Right cardiac atrium (tissue), 5 donors: ENCODE measurements at places on chromosomes 11 and 22. TPM values are rescaled to one million over a fixed set of nuclear protein-coding genes. Genes with fewer than 3 reads are reported as not detected.

DNA sequence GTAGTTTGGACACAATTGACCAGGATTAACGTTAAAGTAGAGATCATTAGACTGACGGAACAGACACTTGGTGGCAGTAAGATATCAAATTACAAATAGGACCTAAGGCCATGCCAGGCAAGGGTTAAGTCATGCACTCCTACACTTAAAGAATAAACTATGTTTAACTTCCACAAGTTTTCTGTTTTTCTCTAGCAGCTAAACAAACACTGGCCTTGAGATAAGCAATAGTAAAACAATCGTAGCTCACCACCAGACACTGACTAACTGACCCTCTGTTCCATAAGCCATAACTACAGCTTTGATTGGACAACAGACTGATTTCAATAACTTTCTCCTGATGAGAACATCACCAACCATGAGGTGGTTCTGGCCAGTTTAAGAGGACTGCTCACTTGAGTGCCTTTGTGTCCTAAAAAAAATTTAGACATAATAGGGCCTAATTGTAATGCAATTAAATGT lies 2.0 kb upstream of the CEP126 start:
- no peak for DNase-seq

DNA sequence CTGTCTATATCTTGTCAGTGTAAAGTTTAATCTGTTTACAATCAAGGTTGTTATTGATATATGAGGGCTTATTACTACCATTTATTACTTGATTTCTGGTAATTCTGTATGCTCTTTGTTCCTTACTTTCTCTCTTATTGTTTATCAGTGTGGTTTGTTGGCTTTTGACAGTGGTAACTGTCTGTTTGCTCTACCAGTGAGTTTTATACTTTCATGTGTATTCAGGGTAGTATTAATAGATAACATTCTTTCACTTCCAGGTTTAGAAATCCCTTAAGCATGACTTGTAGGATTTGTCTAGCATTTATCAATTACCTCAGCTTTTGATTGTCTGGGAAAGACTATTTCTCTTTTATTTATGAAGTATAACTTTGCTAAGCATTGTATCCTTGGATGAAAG lies 37.5 kb upstream of the SLC22A25 start:
- DNase-seq = no peak

DNA sequence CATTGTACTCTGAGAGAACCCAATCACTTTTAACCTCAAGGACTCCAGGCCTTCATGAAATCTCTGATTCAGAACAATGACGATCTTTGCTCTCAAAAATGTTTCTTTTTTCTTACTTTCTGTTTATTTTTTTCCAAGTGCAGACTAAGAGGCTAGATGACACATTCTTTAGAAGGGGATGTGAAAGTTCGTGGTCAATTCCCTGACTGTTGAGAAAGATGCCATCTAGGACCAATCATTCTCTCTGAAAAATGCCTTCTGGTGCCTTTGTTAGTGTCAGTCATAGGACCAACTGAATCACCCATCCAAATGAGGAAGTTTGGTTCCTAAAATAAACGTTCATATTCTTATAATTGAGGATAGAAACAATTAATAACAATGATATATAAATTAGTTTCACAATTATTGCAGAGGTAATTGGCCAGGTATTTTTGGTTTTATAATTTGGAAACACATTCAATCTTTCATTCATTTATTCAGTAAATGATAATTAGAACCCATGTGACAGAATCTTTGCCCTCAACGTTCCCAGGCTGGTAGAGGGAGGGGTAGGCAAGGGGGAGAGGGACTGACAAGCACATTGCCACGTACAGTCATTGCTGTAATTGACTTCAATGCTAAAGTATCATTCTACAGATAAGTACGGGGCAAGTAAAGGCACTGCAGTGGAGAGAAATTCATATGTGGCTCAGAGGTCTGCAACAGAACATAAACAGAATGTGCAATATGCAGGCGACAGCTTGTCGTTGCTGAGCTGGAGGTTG lies 333.4 kb upstream of the MPPED2 start:
- DNase-seq = no peak

- no peak for DNase-seq
Observed at GRCh38 chr22:32743046-32743445, 58.5 kb upstream of the TIMP3 start.

- DNase-seq = peak; percentile 72
Observed at GRCh38 chr11:128690665-128691101, 3.2 kb upstream of the FLI1 start.

DNA sequence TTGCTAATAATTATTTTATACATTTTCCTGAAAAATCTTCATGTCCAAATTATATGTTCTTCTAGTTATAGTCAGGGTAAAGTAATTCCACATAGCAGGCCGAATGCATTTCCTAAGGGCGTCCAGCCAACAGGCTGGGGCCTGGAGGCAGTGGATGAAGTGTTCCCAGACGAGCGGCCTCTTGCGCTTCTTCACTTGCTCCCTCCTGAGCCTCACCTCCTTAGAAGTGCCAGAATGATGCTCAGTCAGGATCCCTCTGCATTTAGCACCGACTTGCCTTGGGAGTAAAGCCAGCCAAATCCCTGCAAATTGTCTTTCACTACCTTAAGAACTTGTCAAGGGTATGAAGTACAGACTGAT lies 1.5 kb downstream of the OLFML1 start:
- peak; percentile 22 for DNase-seq

- DNase-seq = no peak
Observed at GRCh38 chr11:43035086-43035485, 276.7 kb upstream of the API5 start.

DNA sequence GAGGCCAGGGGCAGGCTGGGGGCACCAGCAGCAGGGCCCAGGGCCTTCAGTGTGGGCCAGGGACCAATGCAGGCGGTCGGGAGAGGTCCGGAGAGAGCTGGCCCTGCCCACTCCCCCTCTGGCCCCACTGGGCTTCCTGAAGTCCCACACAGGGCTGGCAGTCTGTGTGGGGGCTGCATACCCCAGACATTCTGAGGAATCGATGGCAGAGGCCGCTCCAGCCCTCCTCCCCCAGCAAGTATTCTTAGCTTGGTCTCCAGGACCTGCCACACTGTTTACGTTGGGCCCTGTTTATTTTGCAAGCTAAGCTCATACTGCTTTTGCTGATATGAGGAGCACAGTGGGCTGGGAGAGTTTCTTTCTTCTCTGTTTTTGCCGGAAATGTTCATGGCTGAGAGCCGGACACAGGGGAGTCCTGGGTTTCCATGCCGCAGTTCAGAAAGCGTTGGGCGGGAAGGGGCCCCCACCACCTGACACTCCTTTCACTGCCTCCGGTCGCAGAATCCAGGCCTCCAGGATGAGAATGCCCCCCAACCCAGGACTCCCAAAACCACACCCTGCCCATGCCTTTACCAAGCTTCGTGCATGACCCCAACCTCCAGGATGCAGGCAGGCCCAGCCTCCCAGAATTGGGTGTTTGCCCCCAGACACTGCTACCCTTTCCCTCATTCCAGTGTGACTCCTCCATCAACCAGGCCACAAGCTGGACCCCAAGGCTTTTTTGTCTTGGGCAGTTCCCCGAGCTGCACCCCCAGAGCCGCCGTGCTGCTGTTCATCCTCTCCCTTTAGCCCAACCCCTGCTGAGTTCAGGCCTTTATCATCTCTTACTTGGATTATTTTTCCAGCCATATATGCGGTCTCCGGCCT lies 81.8 kb upstream of the KCNQ1OT1 start:
- DNase-seq = peak; percentile 51

DNA sequence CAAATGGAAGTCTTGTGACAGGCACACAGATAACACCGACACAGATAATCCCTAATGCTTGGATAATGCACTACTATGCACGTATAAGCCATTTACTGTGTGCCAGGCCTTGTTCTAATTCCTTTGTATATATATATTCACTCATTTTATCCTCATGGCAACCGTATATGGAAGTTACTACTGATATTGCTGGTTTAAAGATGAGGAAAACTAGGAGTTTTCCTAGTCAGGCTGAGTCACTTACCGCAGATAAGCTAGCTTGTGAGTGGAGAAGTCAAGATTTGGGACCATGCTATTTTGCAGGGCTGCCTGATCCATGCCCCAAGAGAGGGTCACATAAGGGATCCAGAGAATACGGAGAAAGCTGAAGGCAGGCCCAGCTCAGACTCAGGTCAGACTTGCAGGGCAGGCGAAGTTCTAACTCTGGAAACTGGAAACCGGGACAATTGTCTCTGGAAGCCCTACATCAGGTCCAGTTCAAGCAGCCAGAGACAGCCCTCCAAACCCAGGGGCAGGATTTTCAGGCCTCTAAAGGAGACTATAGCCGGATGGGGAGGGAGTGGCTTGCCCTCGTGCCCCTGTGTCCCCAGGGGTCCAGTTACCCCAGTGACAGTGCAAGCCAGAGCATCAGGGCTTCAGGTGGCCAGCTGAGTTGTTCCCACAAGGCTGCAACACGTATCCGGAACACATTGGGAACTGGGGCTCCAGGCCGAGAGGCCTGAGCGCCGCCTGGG lies 534.8 kb downstream of the INSC start:
- DNase-seq = no peak

GRCh38 chr22:29917052-29917902 lies 34.3 kb downstream of the MTMR3 start:
- peak; percentile 49 for DNase-seq

DNA sequence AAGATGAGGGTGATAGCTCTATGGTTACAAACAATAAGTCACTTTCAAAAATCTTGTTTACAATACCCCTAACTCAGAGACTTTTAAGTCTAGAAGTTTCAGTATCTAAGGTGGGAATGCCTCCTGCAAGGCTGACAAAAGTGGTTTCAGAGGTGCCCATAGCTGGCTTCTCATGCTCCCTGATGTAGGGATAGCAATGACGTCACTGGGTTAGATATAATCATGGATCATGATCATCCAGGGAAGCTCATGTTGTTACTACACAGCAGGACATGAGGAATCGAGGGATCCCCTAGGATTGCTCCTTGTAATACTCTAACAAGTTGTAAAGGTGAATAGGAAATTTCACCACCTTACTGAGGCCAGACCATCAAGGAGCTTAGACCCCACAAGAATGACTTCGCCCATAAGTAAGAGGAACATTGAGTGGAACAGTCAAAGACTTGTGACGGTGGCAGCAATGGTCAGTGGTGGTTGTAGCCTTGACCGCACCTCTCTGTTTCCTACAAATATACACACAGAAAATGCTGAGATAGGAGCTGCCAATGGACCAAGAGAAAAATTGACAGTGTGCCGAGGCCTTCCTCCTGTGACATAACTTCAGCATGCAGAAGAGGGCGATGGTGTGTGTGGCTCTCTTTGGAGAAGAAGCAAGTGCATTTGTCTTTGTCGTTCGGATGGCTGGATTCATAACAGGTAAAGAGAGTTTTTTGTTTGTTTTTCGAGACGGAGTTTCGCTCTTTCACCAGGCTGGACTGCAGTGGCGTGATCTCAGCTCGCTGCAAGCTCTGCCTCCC lies 15.6 kb downstream of the APOL4 start:
- no peak for DNase-seq

GRCh38 chr22:42743501-42743991 lies 22.9 kb upstream of the A4GALT start:
- DNase-seq = peak; percentile 95

- no peak for DNase-seq
Observed at GRCh38 chr11:35553021-35553420, 27.6 kb upstream of the PAMR1 start.

- DNase-seq = no peak
Observed at GRCh38 chr11:84626256-84626655, 1000.9 kb downstream of the DLG2 start.

- DNase-seq = peak; percentile 83
Observed at GRCh38 chr11:45333001-45333971, 47.1 kb upstream of the SYT13 start.

GRCh38 chr11:3808861-3809623 lies 682 bp downstream of the PGAP2 start:
- no peak for DNase-seq

GRCh38 chr11:61912530-61912898 lies 4.9 kb downstream of the RAB3IL1 start:
- no peak for DNase-seq

The MMP13 gene
- polyA plus RNA-seq = not detected

The SCUBE2 gene
- polyA plus RNA-seq = 0.18 TPM

The FADS3 gene
- polyA plus RNA-seq = 43.1 TPM

The RASSF7 gene
- 5.3 TPM for polyA plus RNA-seq

The DTX4 gene
- polyA plus RNA-seq = 0.70 TPM

The ANO5 gene
- 17.1 TPM for polyA plus RNA-seq

The MIOX gene
- not detected for polyA plus RNA-seq

The OR5P2 gene
- polyA plus RNA-seq = not detected

The EHF gene
- 0.14 TPM for polyA plus RNA-seq
